Activated CD4-positive, alpha-beta T cell treated with anti-CD3 and anti-CD28 coated beads, Interleukin-10, Interleukin-2, amounts not matched to agents 100 ng/mL and 50 ng/mL, durations not matched to agents 16 hours and 8 hours (primary cell): ENCODE measurements at places on chromosomes 12 and 14.

DNA sequence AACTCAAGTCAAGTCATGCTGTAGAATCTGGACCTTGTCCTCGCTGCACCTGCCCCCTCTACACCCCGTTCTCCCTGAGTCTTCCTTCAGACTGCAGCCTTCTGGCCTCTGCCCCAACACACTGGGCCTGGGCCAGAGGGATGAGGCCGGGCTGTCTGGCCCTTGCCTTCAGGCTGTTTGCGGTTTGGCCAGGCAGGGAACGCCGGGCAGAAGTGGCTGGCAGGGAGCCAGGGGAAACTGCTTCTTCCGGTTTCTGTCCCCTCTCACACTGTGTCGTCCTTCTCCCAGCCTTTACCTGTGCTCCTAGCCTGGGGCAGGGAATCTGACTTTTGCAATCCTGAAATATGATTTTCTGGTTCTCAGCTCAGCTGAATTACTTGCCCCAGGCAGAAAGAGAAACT, 13.5 kb downstream of the DGLUCY start:
- DNase-seq: no peak

DNA sequence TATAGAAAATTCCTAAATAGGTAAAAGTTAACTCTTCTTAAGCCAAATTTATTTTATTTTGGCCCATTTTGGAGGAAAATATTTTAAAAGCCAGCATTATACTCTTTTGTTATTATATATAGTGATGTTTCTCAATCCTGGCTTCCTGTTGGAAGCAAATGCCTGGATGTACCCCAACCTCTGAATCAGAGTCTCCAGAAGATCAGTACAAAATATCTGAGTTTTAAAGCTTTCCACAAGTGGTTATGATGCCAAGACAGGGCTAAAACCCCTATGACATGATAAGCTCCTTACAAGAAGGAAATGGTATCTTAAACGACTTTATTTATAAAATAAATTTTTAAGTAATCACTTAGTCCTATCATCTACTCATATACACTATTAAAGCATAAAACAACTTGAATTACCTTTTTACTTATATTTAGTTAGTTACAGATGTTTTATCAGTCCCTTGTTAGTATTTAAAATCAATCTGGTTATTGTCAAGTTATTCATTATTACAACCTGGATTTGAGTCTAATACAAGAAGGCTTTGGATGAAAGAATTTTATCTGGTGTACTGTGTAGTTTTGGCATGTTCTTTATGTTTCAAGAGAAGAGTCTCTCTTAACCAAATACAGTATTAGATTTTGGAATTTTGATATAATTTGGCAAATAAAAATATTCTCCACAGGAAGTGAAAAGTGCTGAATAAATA, 238.1 kb downstream of the SLC2A13 start:
- no peak for DNase-seq

DNA sequence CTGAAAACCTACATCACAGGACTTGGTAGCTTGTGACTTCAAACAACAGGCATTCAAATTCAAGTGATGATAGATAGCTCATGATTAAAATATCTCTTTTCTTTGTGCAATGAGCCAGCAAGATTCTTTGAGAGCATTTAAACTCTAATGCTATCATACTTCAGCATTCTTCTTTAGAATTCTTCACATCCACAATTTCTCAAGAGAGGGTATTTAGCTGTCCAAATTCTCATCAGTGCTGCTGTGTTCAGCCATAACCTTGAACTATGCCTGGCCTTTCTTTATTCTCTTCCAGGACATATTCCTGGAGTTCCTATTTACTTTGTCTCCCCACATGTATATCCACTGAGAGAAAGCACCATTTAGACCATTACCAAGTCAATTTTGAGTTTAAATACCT, 321.1 kb downstream of the EGLN3 start:
- DNase-seq: no peak

DNA sequence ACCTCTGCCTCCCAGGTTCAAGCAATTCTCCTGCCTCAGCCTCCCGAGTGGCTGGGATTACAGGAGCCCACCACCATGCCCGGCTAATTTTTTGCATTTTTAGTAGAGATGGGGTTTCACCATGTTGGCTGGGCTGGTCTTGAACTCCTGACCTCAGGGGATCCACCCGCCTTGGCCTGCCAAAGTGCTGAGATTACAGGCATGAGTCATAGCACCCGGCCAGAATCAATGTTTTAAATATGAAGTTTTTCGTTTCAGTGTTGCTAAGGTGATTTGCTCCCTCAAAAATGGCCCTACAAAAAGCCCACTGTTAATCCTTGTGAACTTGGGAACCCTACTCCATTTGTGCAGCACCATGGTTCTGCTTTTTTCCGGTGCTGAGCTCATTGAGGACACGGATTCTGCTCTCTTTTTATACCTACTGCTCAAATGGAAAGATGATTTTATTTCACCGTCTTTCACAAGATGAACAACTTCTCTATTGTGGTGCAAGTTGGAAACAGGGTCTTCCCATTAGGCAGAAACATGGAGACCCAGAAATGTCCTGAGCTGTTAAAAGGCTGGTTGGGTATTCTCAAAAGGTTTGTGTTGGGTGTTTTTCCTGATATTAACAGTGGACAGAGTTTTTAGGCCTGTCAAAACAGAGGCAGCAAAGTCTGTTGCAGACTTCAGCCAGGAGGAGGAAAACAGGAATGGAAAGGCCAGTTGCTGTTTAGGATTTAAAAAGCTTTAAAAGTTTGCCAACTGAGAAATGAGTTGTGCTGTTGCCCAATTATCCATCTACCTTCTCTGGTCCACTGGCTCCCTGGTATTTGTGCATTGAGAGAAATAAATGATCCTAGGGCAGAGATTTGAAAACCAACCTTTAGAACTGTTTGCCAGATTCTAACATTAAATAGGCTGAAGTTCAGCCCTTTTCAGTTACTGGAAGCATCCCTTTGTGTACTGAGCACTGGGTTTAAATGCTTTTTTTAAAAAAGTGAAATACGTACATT, 85.8 kb downstream of the ATP23 start:
- DNase-seq: no peak

GRCh38 chr12:8483079-8483478, 27.3 kb downstream of the CLEC6A start:
- no peak for DNase-seq

DNA sequence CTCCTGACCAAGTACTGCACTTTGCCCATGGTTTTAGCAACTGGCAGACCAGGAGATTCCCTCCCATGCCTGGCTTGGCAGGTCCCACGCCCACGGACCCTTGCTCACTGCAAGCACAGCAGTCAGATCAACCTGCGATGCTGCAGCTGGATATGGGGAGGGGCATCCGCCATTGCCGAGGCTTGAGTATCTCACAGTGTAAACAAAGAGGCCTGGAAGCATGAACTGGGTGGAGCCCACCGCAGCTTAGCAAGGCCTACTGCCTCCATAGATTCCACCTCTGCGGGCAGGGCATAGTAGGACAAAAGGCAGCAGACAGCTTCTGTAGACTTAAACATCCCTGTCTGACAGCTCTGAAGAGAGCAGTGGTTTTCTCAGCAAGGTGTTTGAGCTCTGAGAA, 479.8 kb downstream of the FUT8 start:
- no peak for DNase-seq

- no peak for DNase-seq
These were observed 17.3 kb upstream of the CCND2 start for GRCh38 chr12:4256043-4256826.

GRCh38 chr12:96422192-96422591, 22.0 kb upstream of the CDK17 start:
- no peak for DNase-seq

- peak; percentile 68 for DNase-seq
These were observed 17.4 kb upstream of the DRAM1 start for GRCh38 chr12:101859664-101860607.

DNA sequence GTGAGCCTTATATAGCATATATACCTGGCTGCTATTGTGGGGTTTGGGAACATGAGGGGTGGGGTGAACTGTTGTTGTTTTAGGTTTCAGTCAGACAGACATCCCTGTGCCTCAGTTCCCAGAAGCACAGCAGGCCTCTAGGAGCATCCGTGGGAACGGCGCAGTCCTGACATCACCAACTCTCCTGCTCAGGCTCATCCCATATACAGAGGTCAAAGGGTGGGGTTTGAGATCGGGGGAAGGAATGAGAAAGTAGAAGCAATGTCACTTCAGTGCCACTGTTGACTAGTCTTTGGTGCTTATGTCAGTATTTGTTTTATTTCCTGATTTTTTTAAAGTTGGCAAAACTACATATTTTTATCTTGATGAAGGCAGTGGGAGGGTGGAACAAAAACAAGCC, 43.1 kb upstream of the A2ML1 start:
- no peak for DNase-seq

GRCh38 chr12:122204167-122205052, 901 bp downstream of the B3GNT4 start:
- DNase-seq: no peak

GRCh38 chr12:11638315-11638916, 11.1 kb upstream of the ETV6 start:
- DNase-seq: no peak

GRCh38 chr12:112855375-112855774, 51.4 kb upstream of the OAS1 start:
- no peak for DNase-seq

DNA sequence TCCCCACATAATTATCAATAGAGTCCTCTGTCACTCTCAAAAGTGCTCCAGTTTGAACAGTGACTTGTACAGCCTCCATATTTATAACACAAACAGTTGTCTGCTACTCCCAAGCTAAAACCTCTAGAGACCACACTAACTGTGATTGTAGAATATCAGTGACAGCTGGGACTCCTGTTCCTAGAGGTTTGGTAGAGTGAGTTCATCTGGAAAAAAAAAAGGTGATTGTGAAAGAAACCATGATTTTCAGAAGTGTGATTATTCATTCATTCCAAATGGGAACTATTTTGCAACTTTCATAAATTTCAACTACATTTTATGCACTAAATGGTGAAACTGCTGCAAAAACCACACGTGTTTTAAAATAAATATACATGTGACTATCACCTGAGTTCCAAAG, 128.0 kb upstream of the PLXNC1 start:
- DNase-seq: no peak

GRCh38 chr12:116861320-116861719, 19.9 kb downstream of the HRK start:
- peak; percentile 34 for DNase-seq

GRCh38 chr12:67339530-67339929, 70.4 kb downstream of the CAND1 start:
- DNase-seq: no peak

- no peak for DNase-seq
These were observed 24.9 kb downstream of the VPS37B start for GRCh38 chr12:122870867-122871664.

DNA sequence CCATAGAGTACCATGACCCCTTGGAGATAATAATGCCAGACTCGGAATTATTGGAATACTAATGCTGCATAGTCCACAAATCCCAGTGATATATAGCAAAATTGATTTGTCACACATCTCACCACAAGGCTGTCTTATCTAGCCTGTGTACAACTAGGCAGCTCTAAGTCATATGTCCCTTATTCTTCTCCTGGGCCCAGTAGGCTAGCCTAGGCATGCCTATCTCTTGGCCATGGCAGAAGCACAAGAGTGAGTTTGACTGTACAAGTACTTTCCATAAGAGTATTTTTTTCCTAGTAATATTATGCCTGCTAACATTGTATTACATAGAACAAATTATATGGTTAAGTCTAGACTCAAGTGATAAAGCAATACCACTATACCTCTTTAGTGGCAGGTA, 1122.1 kb upstream of the SEL1L start:
- no peak for DNase-seq

DNA sequence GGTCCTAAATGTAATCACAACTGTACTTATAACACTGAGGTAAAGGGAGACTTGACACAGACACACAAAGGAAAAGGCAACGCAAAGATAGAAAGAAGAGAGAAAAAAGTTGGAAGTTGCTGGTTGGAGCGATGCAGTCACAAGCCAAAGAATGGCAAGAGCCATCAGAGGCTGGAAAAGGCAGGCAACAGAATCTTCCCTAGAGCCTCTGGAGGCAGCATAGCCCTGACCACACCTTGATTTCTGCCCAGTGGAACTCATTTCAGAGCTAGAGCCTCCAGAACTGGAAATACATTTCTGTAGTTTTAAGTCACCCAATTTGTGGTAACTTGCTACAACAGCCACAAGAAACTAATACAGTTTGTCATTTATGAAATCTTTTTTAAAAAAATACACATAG, 89.2 kb downstream of the PUS7L start:
- no peak for DNase-seq

DNA sequence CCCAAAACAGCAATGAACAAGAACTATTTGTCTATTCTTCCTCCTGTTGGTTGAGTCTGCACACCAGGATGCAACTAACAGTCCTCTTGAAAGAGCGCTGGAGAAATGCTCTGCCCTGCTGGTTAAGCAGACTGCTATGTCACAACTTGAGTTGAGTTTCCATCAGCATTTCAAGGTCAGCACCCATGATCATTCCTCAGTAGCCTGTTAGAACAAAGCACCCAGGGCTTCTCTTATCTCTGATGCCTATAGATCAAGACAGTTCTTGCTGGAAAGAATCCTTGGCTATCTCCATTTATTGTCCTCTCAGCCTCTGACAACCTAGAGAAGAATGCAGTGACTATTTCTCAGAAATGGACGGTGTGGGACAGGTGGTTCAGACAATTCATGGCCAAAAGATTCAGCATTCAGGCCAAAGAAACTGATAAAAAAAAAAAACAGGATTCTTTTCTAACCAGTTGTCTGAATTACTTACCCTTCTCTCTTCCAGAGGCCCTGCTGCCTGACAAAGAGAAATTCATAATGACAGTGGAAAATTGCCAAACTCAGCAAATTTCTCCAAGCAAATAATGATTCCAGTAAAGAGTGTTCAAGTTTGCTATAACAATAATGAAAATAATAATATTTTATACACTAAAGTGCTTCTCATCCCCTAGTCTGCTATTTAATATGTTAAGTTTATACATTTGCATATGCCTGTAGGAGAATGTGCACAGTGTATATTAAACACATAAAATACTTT, 306.7 kb downstream of the EMP1 start:
- no peak for DNase-seq

- no peak for DNase-seq
These were observed 73.1 kb upstream of the MYL2 start for GRCh38 chr12:110993434-110993833.

GRCh38 chr14:77120771-77121743, 20.5 kb downstream of the ZDHHC22 start:
- DNase-seq: peak; percentile 60
